NCI-H2107 (cell line): ENCODE measurements at places on chromosomes 2 and 18.
A peak's percentile ranks its signal among the peaks of the same experiment; 100 is the strongest.

GRCh38 chr2:215982465-215982875, 30.9 kb downstream of the MREG start:
- no peak for DNase-seq

DNA sequence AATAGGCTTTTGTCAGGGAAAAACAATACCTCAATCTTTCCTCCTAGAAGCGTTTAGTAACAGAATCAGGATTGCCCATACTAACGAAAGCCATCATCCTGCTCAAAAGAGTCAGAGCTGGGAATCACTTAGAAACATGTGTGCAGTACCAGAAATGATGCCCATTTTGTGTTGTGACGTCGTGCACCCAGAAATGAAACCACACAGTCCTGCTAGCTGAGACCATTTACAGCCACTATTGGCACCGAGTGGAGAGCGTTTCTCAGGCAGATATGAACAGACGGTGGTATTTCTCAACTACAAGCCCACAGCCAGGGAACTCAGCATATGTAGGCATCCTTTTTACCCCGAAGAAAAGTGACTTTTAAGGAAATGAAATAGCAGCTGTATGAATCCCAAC, 284.3 kb upstream of the LRATD1 start:
- no peak for DNase-seq

- DNase-seq: no peak
These were observed 190.5 kb downstream of the RND3 start for GRCh38 chr2:150296770-150297546.

- DNase-seq: no peak
These were observed 177.1 kb upstream of the HAAO start for GRCh38 chr2:42969231-42970150.

DNA sequence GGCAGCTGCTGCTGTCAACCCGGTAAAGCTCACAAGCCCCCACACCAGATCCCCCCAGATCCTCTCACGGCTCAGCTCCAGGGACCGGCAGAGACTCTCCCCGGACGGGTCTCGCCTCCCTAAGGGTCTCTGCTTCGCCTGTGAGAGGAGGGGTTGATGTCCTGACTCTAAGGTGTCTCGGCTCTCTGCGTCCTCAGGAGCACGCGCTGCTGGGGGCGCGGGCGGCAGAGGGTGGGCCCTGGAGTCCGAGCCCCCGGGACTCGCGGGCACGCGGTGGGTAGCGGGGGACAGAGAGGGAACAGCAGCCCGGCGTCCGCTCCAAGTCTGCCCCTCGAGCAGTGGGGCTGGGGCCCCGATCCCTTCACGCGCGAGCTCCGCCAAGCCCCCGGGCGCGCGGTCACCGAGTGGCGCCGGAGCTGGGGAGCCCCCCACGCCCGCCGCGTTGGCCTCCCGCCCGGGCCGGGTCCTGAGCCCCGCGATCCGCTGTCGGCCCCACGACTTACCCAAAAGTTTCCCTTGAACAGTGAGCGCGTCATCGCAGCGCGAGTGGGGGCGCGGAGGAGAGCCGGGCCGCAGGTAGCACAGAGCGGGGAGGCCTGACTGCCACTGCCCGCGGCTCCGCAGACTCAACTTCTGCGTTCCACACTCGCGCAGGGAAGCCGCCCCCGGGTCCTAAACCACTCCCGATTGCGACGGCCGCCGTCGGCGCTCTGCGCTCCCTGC, at the start of gene PSTPIP2:
TSS of gene PSTPIP2 (minus strand) at position 608 of the 723 bp plus-strand sequence. CDS start at position 536, 72 bp downstream.
- DNase-seq: peak; percentile 29

DNA sequence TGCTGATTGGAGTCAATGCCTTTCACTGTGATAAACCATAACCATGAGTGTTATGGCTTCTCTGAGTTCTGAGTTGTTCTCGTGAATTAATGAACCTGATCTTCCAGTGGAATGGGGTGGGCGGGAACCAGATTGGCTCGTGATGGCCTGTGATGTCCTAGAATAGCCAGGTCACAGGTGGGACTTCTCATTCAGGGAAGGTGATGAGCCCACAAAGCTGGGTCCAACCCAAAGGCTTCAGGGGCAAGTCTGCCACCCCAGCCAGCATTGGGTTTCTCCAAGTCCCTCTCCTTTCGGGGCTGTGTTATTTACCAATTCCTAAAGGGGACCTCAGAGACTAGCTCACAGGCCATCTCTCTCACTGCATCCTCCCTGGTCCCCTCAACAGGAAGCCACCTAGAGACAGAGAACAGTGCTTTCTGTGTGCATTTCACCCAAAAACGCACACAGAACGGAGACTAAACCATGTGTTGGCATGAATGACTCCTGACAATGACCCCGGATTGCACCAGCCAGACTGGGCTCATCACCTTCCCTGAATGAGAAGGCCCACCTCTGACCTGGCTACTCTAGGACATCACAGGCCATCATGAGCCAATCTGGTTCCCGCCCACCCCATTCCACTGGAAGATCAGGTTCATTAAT, 85.5 kb downstream of the MALT1 start:
- no peak for DNase-seq

GRCh38 chr2:151946899-151947812, 118.9 kb upstream of the ARL5A start:
- DNase-seq: peak; percentile 27

- no peak for DNase-seq
These were observed 107.6 kb downstream of the LRP2 start for GRCh38 chr2:169254774-169255173.

DNA sequence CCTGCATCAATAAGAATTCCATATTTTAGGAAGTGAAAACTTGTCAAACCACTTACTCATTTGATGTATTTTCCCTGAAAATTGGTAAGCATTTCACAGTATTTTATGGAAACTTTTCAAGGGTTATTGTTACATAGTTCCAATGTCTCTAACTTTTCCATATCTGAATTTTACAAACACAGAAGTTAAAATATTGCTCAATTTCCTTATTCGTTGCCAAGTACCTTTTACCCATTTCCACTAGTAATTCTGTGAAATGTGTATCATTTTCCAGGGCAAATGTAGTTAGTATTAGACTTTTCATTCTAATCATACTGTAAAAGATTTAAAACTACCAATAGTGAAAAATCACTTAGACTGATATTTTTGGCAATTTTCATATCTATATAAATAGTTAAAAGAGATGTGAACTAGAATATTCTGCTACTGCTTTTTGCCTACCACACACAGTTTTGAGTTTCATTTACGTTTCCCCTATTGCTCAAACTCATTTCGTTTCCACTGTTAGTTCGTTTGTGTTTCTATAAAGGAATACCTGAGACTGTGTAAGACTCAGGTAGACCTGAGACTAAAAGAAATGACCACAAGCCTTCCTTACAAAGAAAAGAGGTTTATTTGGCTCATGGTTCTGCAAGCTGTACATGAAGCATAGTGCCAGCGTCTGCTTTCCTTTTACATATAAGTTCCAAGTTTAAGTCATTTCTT, 86.3 kb downstream of the PMS1 start:
- DNase-seq: no peak

- DNase-seq: no peak
These were observed 73.2 kb downstream of the IL1R2 start for GRCh38 chr2:102064679-102065674.

GRCh38 chr2:169344736-169345485, 17.4 kb downstream of the LRP2 start:
- no peak for DNase-seq

GRCh38 chr18:68233018-68233417, 481.9 kb downstream of the TMX3 start:
- peak; percentile 44 for DNase-seq

DNA sequence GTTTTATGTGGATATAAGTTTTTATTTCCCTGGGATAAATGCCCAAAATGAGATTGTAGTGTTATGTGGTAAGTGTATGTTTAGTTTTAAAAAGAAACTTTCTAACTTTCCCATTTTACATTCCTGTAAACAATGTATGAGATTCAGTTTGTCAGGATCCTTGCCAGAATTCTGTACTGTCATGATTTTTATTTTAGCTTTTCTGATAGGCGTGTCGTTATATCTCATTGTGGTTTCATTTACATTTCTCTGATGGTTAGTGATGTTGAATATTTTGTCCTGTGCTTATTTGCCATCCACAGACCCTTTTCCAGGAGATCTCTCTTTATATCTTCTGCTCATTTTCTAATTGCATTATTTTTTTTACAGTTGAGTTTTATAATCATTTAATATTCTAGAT, 245.6 kb upstream of the CDH2 start:
- DNase-seq: no peak

- DNase-seq: no peak
These were observed 337.3 kb downstream of the OSR1 start for GRCh38 chr2:19021100-19021476.

DNA sequence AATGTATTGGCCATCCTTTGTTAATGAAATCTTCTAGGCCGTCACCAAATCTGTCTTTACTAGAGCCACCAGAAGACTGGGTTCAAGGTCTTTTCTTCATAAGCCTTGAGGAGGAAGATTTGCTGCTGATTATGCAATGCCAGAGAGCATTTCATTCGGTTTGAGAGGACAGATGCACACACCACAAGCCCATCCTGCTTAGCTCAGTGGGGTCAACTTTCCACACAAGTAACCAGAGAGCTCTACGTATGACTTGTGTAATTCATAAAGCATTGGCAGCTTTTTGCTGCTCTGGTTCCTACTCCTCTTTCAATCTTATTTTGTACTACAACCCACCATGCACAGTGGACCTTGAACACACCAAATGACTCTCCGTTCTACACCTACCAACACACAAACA, 106.9 kb downstream of the OSR1 start:
- DNase-seq: no peak

GRCh38 chr2:126244937-126245336, 411.0 kb upstream of the GYPC start:
- no peak for DNase-seq

GRCh38 chr2:160730296-160730995, 236.8 kb upstream of the RBMS1 start:
- DNase-seq: no peak

GRCh38 chr2:210268281-210268680, 43.0 kb upstream of the ACADL start:
- DNase-seq: no peak

- no peak for DNase-seq
These were observed 93.5 kb upstream of the STK39 start for GRCh38 chr2:168340931-168341330.

DNA sequence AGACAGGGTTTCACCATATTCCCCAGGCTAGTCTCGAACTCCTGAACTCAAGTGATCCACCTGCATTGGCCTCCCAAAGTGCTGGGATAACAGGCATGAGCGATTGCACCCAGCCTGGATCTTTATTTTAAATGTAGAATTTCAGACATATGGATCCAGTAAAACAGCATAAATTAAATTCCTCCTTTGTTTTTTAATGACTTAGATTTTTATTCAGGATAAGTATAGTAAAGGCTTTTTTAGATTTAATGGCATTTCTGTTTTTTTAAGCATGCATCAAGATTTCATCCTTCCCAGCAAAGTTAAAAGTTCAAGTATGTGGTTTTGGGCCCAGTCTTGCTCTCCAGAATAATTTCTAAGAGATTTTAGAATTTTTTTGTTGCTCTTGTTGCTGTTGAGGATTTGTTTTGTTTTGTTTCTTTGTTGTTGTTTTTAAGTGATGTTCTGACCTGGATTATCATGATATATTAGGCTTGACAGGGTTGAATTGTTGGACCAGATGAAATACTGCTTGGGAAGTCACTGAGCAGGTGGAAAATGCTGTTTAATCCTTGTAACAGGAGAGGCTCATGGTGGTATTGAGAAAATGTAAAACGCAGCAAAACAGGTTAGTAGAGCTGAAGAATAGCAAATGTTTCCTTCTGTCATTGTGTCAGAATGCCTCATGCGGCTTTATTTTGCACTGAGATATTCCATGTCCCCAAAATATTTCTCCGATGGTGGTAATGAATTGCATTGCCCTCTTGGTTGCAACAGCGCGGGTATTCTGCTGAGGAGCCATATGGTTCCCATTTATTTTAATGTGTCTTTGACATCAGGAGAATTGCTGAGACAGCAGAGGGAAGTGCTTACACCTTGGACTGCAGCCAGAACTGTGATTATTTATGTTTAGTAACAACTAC, 147.9 kb downstream of the GALNT3 start:
- DNase-seq: no peak

DNA sequence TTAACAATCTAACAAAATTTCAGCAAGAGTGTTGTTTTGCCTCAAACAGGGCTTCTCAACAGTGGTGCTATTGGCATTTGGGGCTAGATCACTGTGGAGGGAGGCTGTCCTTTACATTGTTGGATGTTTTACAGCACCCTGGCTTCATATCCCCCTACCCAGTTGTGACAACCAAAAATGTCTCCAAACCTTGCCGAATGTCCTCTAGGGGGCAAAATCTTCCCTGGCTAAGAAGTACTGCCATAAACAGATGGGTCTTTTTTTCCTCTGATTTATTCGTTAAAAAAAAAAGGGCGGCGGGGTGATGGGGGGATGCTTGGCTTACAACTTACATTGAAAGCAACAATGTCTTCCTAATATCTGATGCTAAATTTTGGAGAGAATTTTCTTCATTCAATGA, 207.6 kb upstream of the CCDC150 start:
- DNase-seq: no peak

DNA sequence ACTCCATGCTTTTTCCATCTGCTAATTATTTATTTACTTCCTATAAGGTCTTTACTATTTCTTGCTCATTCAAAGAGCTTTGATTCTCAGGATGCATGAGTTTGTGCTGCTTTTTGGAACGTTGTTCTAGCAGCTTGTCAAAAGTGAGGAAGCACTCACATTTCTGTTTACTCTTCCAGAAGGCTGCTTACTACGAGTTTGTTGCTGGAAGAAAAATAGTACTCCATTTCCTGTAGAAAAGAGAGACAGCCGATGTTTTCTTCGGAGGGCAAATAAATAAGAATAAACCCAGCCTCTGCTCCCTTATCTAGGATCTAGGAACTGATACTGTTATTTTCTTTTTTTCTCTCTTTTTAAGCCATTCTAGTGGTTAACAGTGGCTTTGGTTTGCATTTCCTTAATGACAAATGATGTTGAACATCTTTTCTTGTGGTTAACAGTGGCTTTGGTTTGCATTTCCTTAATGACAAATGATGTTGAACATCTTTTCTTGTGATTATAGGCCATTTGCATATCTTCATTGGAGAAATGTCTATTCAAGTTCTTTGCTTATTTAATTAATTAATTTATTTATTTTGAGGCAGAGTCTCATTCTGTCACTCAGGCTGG, 20.5 kb downstream of the CYP27A1 start:
- no peak for DNase-seq

GRCh38 chr2:70745276-70745825, 22.6 kb downstream of the ADD2 start:
- no peak for DNase-seq

GRCh38 chr2:223012291-223012690, 39.7 kb upstream of the KCNE4 start:
- no peak for DNase-seq

GRCh38 chr18:27075828-27076227, 109.3 kb downstream of the CHST9 start:
- DNase-seq: no peak

GRCh38 chr2:195575879-195576401, 81.1 kb upstream of the SLC39A10 start:
- no peak for DNase-seq

DNA sequence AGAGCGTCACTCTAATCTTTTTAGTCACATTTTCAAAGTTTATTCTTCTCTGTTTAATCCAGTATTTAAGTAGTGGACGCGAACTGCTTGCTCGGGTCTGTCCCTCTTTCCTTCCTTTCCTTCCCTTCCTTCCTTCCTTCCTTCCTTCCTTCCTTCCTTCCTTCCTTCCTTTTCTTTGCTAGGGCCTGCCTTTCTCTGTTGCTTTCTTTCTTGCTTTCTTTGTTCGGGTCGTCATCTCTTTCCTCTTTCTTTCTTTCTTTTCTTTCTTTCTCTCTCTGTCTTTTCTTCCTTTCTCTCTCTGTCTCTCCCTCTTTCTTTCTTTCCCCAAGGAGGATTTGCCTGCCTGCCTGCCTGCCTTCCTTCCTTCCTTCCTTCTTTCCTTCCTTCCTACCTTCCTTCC, 3.0 kb upstream of the ACKR3 start:
- no peak for DNase-seq
